ENCODE measurements at places on chromosomes 5 and 9.

GRCh38 chr5:98231089-98231488, 542.4 kb upstream of the RGMB start:
- DNase-seq = no peak

- no peak for DNase-seq
Measured at GRCh38 chr5:105460721-105461120, 1898.1 kb upstream of the NUDT12 start.

GRCh38 chr9:110832926-110833325, 164.3 kb downstream of the MUSK start:
- no peak for DNase-seq

DNA sequence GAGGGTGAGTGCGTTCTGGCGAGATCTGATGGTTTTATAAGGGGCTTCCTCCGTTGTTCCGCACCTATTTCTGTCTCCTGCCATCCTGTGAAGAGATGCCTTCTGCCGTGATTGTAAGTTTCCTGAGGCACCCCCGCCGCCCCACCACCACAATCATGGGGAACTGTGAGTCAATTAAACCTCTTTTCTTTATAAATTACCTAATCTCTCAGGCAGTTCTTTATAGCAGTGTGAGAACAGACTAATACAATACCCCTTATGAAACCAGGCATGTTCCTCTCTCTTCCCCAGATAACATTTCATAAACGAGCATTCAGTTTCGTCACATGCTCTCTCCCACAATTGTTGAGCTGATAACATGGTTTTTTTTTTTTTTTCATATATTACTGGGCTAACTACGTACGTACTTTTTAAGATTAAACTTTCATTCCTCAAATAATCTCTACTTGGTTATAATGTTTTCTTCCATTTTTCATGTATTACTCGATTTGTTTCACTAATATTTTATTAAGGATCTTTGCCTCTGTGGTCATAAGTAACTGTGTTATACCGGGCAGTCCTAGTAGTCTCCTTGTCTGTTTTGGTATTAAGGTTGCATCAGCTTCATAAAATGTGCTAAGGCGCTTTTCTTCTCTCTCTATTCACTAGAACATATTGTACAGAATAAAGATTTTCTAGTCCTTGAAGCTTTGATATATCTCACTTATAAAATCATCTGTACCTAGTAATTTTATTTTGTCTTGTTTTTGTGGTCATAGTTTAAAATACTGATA, 64.9 kb upstream of the MVB12B start:
- no peak for DNase-seq

- DNase-seq = no peak
Measured at GRCh38 chr9:110650991-110651411, 17.6 kb upstream of the MUSK start.

- DNase-seq = no peak
Measured at GRCh38 chr5:38756068-38756467, 89.7 kb upstream of the OSMR start.

GRCh38 chr9:133679056-133679455, 42.9 kb downstream of the DBH start:
- no peak for DNase-seq

DNA sequence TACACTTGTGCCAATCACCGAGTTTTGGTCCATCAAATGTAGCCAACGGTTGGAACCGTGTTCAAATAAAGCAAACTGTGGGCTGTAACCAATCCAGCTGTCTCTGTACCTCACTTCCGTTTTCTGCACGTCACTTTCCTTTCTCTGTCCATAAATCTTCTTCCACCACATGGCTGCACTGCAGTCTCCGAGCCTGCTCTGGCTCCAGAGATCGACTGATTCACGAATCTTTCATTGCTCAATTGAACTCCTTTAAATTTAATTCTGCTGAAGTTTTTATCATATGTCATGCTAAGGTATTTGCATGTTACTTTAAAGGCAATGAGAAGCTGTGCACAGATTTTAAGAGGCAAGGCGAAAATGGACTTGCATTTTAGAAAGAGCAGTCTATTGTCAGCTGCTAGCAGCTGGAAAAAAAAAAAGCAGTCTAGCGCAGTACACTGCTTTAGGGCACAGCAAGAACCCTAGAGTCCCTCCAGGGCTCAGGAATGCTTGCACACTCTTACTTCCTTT, 13.2 kb downstream of the TTC39B start:
- no peak for DNase-seq
